ENCODE measurements at places on chromosomes 5 and 9. TPM values are rescaled to one million over a fixed set of nuclear protein-coding genes. Genes with fewer than 3 reads are reported as not detected.

The SEMA6A gene
- total RNA-seq, result not detected

DNA sequence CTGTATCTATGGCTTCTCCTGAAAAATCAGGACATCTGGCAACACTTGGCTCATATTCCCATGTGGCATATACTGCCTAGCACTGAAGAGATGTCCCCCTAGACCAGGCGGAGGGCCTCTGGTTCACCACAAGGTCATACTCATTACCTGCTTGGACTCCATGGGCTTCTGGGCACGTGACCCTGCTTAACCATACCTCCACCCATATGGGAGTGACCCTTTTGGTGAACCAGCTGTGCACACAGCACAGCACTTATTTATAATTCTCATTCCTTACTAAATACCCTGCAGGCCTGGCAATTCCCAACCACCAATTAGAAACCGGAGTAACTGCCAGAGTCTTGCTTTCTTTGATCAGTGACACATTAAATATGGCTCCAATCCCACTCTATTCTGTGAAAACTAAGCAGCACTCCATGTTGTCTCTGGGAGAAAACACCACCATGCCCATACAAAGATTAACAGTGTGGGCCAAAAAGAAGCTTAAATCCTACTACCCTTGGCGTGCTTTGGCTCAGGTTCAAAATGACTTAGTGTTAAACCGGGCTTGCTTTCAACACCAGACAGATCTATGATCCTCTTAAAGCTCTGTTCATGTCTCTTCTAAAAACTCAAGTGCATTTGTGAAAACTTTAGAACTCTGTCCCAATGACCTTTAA, 57.7 kb downstream of the MTMR12 start:
- DNase-seq, result no peak

GRCh38 chr5:132176987-132177386, 50.7 kb downstream of the P4HA2 start:
- peak; percentile 46 for DNase-seq

GRCh38 chr5:150436141-150436680, 13.3 kb downstream of the RPS14 start:
- DNase-seq, result peak; percentile 96

DNA sequence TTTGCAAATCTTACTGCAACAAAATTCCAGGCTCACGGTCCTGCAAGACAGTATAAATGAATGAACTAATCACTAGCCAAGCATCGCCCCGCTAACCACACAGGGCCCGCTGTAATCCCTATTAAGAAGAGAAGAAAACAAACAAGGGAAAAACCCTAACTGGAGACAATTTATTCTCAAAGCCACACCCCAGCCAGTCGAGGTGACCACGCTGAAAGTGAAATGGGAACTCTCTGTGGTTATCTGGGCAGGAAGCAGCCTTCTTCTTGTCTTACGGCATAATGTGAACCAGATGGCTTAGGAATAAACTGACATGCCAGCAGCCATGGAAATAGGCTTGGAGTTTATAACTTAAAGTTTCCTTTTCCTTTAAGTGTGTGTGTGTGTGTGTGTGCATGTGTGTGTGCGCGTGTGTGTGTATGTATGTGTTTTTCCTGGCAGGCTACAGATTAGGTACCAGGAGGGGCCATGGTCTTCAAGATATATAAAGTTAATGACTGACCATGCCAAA, 120.2 kb downstream of the SEMA6A start:
- DNase-seq, result no peak

DNA sequence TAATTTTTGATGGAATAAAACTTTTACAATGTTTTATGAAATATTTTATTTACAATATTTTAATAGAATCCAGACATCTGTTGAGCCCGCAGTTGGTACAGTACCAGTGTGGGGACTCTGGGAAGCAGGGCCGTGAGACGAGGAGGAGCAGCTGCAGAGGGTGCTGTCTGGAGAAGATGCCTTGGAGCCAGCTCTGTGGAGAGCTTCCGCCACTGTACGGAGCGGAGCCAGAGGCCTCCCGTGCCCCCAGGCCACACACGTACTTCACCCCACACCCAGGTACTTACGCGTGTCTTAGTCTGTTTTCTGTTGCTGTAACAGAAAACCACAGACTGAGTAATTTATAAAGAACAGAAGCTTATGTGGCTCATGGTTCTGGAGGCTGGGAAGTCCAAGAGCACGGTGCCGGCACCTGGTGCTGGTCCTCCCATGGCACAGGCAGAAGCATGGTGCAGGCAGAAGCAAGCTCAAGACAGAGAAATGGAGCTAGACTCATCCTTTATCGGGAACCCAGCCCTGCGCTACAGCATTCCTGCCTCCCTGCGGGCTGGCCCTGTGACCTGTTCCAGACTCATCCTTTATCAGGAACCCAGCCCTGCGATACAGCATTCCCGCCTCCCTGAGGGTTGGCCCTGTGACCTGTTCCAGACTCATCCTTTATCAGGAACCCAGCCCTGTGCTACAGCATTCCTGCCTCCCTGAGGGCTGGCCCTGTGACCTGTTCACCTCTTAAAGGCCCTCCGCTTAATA, 23.3 kb downstream of the CEP72 start:
- DNase-seq, result no peak

- DNase-seq, result no peak
These were observed 662.9 kb upstream of the ZNF608 start for GRCh38 chr5:125409234-125409860.

DNA sequence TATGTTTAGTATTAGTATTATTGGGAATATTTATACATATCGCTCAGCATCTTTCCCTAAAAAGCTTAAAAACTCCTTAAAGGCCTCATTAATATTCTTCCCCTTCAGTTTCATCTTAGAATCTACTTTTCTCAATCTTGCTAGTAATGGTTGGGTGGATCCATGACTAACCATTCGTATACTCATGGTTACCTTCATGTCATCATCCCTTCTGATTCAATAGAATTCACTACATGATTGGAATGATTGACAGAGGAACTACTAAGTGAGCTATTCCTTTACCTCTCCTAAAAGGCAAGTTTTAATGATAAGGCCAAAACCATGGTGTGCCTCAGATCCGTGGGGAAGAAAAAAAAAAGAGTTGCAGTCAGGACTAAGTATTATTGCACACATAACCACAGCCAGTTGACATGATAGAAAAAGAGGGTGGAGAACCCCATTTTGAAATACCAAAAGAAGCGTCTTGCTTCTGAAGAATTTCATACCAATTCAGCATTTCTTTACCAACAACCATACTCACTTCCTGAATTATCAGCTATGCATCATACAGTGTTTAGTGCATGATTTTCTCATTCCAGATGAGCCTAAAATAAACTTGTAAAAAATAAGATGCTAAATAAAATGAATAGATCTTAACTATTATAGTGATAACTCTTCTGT, 624.6 kb downstream of the PDE4D start:
- no peak for DNase-seq

Data from Karpas-422 (cell line).